SHP77 (cell line): ENCODE measurements at places on chromosomes 11 and 22.

DNA sequence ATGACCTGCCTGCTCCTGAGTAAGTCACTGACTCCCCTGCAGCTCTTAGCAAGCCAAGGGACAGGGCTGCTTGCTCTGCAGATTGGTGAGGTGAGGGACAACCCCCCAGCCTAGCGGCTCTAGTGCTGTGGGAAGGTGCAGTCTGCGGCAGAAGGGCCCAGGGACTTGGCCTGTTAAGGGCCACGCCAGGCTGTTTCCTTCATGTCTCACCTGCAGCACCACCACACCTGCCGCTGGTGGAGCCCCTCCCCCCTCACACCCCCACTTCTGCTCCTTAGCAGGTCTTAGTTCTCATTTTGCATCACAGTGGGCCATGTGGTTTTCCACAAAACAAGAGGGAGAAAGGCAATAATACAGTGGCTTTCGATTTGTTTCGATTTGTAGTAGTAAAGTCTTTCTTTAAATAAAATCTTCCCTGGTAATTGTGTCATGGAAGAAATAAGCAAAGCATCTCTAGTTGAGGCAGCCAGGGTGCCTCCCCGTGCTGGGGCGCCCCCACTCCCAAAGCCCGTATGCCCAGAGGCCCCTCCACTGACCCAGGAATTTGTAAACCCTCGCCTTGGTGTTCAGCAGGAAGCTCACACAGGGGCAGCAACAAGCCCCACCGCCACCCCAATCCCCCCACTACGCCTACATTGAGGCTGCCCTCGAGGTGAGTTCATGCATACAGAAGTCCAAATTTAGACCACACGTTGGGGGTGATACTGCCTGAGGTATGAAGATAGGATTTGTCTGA is 86.5 kb upstream of the CLDN5 start:
- DNase-seq = no peak

GRCh38 chr11:125949271-125950177 is 3.7 kb downstream of the VSIG10L2 start:
- DNase-seq = no peak

DNA sequence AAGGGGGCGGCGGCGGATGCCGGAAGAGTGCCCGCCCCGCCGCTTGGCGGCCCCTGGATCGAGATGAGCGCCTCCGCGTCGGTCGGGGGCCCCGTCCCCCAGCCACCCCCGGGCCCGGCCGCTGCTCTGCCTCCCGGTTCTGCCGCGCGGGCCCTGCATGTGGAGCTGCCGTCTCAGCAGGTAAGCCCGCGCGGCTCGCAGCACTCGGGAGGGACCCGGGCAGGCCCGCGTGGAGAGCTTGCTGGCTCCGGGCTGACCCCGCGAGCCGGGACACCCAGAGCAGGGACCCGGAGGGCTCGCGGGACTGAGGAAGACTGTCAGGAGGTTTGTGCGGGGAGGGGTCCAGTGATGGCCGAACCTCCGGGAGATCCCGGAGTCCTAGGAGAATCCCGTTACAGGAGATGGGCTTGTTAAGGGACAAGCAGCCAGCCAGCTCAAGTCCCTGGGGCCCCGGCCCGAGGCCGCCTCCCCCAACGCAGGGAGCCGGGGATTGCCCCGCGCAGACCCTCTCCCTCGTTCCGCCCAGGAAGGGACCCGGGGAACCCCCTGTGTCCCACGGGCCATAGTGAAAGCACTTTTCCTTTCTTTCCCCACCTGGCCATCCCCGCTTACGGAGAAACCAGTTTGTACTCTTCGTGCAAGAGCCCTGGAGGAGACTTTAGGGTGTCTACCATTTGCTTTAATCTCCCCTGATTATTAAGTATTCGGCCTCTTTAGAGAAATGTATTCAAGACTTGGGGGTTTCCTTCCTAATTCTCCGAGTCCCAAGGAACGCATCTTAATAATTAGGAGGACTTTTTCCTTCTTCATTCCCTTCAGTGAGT is 547 bp downstream of the UVRAG start:
- peak; percentile 49 for DNase-seq

- DNase-seq = no peak
Observed at GRCh38 chr22:18104566-18104965, 6.0 kb upstream of the TUBA8 start.

GRCh38 chr11:117855186-117855845 is 21.1 kb downstream of the FXYD6 start:
- no peak for DNase-seq

DNA sequence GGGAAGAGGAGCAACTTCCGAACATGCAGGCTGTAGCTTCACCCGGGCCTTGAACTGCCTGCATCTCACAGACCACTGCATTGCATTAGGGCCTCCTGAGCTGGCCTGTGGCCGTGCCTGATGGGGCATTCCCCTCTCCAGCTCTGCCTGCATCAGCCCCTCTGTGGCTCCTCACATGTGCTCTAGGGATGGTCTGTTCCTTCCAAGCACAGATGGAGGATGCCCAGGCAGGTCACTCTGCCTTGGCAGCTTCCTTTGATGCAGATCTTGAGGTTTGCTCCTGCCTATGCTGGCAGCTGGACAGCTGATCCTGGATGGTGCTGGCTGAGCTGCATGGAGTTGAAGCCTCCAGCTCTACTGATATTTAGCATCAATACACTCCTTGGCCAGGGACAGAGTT is 28.5 kb downstream of the AMPD3 start:
- no peak for DNase-seq

- no peak for DNase-seq
Observed at GRCh38 chr11:18704045-18704645, 5.6 kb downstream of the TMEM86A start.

DNA sequence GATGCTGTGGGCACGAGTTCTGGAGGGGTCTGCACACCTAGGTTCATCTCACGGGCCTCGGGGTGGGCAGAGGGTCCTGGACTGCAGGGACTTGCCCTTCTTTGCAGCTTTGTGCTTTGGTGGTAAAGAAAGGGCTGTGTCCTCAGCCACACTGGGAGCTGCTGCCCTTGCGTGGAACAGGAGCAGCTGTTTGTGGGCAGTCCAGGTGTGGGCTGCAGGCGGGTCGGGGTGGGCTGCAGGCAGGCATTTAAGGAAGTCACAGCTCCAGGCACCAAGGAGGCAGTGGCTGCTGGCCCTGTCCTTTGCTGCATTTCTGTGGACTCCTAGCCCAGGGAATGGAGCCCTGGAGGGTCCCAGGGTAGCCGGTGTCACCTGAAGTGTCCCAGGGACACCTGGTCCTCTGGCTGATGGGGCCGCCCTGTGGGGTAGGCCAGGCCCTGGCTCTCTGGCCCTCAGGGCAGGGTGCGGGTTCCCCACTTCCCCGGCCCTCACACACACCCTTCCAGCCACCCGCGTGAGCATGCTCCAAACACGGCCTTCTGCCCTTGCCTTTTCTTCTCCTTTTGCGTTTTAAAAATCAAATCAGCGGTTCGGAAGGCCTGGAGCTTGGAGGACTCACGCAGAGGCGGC is 1240.3 kb downstream of the BRD1 start:
- no peak for DNase-seq

- DNase-seq = no peak
Observed at GRCh38 chr11:66969584-66970225, 5.4 kb upstream of the C11orf86 start.

- no peak for DNase-seq
Observed at GRCh38 chr22:37762389-37762836, 45.3 kb upstream of the GCAT start.

GRCh38 chr22:46547883-46548244 is 10.4 kb upstream of the CELSR1 start:
- no peak for DNase-seq

DNA sequence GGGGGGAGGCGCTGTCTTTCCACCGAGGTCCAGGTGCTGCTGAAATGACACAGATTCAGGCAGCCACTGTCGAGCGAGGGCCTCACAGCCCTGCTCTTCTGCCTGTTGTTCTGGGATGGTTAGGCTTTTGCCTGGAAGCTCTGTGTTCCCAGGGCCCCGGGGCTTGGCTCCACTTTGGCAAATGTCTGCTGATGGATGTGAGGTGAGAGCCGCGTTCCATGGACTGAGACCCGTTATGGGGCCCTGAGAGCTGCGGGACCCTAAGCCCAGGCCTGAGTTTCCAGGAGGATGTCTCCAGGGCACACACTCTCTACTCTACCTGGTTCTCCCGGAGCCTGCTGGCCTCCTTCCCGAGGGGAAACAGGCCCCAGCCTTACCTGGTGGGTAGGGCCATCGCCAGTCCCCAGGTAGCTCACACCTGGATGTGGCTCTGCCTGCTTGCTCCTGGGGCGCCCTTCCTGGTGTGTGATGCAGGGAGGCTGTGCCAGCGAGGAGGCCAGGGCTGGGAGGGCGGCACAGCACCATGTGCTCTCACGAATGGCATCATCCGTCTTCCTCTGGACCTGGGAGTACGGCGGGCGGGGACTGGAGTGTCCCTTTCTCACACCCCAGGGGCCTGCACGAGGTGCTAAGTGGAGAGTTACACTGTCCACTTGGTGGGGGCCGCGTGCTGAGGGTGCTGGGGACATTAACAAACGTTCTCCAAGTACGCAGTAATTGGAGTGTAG is 435.5 kb downstream of the TBC1D22A start:
- DNase-seq = no peak

- DNase-seq = no peak
Observed at GRCh38 chr11:3859373-3859881, 4.0 kb downstream of the STIM1 start.

- DNase-seq = no peak
Observed at GRCh38 chr11:119989159-119989821, 148.6 kb downstream of the TRIM29 start.

DNA sequence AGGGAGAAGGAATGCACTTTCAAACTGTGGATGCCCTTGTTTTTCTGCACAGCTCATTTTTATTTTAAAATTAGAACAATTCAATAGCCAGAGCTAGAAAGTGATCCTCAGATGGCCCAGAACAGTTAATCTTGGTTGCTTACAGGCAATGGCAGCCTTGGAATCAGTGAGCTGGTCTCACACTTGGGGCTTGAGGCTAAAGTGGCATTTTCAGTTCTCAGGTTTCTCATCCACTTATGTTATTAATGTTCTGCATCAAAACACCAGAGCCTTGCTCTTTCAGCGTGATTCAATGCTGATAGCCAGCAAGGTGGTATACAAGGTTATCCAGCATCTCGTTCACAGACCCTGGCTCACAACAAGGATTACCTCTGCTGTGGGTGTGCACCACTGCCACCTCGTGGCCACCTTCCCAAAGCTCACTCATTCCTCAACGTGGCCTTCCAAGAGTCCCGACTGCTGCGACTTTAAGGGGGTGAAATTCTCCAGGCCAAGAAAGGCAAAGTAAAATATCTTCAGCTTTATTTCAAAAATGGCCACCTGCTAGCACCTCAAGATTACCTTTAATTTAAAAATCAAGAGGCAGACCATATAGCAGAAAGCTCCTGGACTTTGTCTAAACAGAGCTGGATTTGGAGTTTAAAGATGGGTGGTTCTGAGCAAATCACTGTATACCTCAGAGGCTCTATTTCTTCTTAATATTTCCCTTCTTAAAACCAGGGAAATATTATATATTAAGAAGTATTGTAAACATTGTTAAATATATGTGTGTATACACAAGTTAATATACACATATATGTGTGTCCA is 34.2 kb upstream of the FSHB start:
- peak; percentile 16 for DNase-seq
